GF-D8 (cell line): ENCODE measurements at places on chromosomes 1 and 21.

DNA sequence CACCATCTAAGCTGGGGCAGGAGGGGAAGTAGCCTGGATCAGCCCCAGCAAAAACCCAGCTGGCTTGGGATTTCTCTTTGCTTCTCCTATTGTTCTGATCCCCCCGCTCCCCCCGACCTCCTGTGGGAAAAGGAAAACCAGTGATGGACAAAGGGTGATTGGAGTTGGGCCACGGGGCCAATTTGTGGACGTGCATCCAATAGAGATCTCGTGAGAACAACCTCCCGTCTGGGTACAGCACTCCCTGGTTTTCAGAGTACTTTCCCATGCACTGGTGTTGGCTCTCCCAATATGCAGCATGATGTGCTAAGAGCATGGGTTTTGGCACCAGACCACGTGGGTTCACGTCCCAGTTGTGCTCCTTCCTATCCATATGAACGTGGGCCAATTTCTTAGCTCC, 9.0 kb downstream of the BLACAT1 start:
- DNase-seq: no peak

DNA sequence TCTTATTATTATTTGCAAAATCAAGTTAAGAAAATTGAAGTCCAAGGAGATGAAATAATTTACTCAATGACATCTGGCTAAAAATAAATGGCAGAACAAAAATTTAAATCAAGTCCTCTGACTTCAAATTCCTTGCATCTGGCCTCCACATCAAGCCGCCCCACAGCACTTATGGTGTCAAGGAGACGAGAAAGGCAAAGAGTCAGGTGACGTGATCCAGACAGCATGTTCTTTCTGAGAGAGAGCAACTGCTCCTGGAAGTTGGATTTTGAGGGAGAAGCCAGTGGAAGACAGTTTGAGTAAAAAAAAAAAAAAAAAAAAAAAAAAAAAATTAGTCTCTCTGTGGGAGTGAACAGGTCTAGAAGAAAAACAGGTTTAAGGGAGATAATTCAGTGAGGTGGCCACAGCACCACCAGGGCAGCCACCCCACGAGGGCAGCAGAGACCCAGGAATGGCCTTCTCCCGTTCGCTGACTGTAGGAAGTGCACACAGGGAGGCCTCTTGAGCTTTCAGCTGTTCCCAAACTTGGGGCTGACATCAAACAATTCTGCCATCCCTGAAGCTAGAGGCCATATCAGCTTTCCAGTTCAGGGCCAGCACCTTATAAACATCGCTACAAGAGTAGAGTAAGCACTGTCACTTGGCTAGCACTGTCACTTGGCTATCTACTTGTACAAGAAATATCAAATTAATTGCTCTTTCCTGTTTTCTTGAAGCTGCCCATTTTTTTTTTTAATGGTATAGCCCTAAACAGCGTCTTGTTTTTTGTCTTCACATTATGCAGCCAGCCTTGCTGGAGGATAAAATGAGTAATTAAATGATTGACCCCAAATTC, 7.8 kb downstream of the C1orf162 start:
- peak; percentile 57 for DNase-seq

DNA sequence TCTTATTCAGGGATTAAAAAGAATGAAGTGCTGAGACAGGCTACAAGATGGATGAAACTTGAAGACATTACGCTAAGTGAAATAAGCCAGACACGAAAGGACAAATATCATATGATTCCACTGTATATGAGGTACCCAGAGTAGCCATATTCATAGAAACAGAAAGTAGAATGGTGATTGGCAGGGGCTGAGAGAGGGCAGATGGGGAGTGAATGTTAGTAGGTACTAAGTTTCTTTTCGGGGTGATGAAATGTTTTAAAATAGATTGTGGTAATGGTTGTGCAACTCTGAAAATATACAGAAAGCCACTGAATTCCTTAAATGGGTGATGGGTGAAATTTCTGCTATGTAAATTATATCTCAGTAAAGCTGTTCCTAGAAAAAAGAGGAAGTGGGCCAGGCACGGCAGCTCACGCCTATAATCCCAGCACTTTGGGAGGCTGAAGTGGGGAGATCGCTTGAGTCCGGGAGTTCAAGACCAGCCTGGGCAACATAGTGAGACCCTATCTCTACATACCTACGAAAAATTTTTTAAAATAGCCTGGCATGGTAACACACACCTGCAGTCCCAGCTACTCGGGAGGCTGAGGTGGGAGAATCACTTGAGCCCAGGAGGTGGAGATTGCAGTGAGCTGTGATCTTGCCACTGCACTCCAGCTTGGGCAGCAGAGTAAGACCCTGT, 15.9 kb downstream of the SLC27A3 start:
- peak; percentile 98 for DNase-seq

DNA sequence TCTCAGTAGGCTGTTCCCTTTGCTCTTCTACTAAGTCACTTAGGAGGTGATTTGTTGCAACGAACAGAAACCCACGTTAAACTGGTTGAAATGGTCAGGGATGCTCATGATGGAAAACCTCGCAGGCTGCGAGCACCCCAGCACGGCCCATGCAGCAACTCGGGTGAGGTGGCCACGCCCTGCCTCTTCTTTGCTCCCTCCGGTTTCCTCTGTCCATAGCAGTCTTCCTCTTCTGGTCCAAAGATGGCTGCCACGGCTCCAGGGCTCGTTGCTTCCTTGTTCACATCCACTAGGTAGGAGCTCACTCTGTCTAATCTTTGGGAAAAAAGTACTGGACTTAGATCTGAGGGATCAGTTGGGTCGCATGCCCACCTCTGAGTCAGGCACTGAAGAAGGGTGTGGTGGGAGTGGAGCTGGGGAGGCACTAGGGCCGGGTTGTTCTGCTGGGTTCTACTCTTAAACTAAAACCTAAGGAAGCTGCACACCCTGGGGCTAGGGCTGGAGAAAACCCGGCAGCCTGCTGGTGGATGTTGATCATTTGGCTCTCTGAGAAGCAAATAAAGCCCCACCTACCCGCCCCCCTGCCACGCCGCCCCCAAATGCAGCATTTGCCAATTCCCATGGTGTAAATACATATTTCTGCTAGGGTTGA, 31.0 kb downstream of the KAZN start:
- DNase-seq: no peak

DNA sequence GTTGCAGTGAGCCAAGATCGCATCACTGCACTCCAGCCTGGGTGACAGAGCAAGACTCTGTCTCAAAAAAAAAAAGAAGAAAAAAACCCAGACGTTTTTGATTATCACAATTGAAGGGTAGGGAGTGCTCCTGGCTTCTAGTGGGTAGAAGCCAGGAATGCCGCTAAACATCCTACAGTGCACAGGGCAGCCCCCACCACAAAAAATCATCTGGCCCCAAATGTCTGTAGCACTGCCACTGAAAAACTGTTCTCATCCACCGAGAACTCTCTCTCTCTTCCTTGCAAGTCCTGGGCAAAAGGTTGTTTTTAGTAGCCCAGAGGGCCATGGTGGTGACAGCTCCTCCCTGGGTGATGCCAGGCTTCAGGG, 35.6 kb upstream of the GPR157 start:
- DNase-seq: no peak

DNA sequence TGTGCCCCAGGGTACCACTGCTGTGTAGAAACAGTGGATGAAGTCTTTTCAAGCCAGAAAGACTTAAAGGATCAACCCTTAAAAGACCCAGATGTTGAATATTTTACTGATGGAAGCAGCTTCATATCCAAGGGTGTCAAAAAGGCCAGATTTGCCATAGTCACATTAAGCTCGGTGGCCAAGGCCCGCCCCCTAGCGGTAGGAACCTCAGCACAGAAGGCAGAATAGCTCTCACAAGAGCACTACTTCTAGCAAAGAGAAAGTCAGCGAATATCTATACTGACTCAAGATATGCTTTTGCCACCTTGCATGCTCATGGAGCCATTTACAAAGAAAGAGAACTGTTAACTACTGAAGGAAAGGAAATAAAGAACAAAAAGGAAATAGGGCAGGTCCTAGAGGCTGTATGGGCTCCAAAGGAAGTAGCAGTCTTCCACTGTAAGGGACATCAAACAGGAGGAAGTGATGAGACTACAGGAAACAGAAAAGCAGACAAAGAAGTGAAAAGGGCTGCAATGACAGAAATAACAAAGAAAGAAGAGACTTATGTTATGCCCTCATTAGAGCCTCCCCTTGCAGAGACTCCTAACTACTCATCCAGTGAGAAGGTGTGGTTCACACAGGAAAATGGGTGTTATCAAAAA, 90.5 kb downstream of the LIPI start:
- DNase-seq: no peak

DNA sequence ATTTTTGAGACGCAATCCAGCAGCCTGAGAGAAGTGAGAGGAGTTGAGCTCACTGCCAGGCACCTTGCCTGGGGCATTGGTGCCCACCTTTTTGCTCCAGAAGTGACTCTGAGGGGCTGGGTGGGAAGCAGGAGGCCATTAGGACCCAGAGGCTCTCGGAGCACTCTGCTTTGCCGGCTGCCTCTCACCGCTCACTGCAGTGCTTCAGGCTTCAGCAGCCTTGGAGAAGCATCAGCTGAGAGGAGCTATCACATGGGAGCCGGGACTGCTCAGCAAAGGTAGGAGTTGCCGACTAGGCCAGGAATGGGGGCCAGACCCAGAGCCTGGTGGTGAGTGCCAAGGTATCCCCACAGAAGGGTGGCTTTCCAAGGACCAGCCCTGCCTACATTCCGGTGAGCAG, at the start of gene GPR61:
TSS of gene GPR61 (plus strand) at position 197 of the 400 bp plus-strand sequence. CDS start 3,151 bp downstream, outside the sequence.
- DNase-seq: no peak

- no peak for DNase-seq
These were observed 270.3 kb downstream of the RWDD3 start for GRCh38 chr1:95504321-95504720.

- DNase-seq: peak; percentile 78
These were observed 10.9 kb upstream of the UBR4 start for GRCh38 chr1:19220991-19221390.

- no peak for DNase-seq
These were observed 633.2 kb upstream of the NEGR1 start for GRCh38 chr1:72915581-72915980.

- no peak for DNase-seq
These were observed 65.9 kb downstream of the KCNK1 start for GRCh38 chr1:233679591-233680373.

DNA sequence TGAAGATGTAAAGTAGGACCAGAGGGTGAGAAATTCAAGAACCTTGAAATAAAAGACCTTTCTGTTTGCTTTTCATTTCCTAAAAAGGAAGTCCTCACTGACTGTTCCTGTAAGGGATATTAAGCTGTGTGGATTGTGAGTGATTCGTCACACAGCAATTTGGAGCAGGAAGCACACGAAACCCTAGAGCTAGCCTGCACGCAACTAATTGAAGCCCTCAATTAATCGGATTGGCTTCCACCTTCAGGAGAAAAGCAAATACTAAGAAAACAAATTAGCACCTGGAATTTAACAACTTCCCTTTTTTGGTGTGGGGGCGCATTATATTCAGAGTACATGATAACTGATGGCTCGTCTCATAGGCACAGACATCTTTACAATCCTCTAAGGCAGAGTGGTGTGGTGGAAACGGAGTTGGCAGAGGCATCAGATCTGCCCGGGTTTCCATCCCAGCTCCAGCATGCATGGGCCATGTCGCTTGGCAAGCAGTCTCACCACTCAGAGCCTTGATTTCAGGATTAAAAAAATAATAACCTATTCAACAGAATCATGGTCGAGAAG, 95.2 kb downstream of the KCNJ15 start:
- DNase-seq: no peak

DNA sequence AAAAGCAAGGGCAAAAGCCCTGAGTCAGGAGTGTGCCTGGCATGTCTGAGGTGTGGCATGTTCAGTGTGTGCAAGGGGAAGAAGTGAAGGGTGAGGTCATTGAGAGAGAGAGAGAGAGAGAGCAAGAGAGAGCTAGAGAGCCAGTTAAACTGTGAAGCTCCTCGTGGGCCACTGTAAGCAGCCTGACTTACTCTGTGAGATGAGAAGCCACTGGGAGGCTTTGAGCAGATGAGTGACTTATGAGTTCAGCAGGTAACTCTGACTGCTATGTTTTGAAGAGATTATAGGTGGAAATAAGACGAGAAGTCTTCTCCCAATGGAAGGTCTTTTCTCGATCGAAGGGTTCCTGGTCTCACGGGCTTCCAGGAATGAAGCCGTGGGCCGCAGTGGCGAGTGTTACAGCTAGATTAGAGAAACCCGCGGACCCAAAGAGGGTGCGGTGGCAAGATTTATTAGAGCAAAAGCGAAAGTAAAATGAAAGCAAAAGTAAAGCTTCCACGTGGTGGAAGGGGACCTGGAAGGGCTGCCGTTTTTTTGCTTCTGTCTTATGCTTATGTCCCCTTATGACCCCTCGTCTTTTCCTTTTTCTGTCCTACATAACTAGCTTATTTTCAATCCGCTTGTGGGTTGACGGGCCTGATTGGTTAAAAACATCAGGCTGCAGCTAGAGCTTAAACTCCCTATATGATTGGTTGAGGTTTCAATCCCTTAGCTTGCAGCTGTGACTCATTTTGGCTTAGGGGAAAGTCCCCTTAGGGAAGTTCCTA, 323.1 kb upstream of the FAM78B start:
- peak; percentile 12 for DNase-seq

GRCh38 chr1:229784834-229785233, 158.8 kb downstream of the URB2 start:
- no peak for DNase-seq

DNA sequence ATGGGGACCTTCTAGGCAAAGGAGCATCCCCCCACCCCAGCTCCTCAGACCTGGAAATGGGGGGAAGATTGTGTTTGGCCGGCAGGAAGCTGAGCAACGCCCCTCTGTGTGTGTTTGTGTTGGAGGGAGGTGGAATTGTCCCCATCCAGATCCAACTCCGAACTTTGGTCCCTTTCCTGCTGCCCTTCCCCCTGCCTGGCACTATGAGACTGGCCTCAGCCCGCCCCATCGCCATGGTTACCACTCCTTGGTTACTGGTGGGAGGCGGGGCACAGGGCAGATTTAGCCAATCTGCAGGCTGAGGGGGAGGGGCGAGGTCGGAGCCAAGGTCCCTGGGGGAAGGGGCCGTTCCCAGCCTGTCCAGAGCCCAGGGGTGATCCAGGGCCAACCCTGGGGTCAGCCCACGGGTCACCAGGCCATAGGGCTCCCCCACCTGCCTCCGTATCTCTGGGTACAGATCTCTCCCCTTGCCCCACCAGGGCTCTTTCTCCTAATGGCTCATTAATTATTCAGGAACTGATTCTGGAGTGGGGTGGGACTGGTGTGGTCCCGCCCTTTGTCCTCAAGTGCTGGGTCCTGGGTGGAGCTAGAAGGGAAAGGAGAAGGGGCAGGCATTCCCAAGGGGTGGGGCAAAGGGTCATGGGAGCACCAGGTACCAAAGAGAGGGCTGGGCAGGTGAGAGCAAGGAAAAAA, 15.2 kb downstream of the PTPRF start:
- DNase-seq: no peak

DNA sequence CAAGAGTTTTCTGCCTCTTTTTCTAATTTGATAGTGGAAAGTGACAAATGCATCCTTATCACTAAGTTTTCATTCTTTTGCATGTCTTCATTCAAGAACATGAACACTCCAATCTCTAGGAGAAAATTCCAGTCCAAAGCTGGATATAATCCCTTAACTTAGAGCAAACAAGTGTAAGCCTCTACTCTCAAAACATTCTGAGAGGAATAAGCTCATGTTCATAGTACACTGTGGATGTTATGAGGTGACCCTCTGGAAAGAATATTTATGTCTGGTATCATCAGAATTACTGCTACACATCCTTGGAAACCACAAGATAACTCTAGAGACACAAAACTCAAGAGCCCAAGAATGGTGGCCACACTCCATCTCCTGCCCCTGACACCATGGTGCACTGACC, 15.1 kb downstream of the SIPA1L2 start:
- DNase-seq: no peak

- DNase-seq: no peak
These were observed 30.7 kb downstream of the ITPKB start for GRCh38 chr1:226708342-226708780.
